ENCODE measurements at places on chromosomes 1 and 21.

DNA sequence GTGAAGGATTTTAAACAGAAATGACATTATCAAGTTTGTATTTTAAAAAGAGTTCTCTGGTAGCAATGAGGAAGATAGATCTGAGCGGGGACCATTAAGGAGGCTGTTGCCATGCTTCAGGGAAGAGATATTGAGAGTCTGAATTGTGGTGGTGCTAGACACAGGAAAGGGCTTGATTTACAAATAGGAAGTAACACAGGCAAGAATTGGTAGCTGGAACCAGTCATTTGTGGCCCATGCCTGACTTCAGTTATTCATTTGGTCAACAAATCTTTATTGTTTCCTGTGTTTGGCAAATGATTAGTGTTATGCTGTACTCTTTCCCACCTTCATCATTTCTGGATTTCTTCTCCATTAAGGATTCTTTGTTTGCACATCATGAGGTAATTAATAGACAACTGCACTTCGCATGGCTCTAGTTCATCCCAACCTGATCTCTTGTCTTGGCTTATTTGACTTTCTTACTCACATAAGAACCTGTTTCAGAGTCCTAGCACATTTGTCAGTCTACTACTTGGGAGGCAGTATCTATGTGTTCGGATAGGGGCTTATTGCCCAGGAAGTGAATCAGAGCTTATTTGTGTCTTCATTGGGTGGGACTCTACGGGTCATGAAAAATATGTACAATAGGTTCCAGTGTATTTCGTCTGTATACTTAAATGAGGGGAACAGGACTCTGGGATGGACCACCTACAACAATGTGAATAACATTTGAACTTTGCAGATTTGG lies 32.3 kb downstream of the EEIG2 start:
- DNase-seq = no peak

DNA sequence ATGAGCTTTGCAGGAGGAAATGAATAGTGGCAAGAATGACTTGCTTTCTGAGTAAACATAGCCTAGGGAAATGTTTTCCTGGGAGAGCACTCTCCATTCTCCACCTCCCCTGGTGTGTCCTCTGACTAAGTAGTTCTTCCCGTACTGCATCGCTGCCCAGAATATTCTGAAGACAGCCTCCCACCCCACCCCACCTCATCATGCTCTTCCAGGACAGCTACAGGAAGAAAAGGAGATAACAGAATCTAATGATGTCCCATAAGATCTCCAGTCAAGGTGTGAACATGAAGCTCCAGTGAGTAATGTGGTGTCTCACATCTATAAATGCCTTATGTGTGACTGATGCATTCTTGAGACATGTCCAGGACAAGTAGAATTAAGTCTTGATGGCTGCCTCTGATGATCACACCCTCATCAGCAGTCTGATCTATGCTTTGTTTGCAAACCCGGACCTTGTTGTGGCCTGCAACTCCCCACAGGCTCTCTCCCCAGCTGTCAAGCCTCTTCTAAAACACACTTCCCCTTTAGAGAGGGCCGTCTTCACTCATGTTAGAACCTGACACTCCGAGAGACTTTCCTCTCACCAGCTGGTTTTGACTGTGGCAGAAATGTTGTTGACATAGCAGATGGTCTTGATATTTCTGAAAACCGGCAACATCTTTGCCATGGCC lies 183.0 kb downstream of the CYYR1 start:
- peak; percentile 80 for DNase-seq

- DNase-seq = no peak
Observed at GRCh38 chr1:204105131-204105515, 32.2 kb downstream of the SOX13 start.

GRCh38 chr1:188364927-188365449 lies 1536.2 kb downstream of the PLA2G4A start:
- DNase-seq = no peak

- no peak for DNase-seq
Observed at GRCh38 chr1:185412385-185413087, 95.5 kb upstream of the IVNS1ABP start.

- peak; percentile 76 for DNase-seq
Observed at GRCh38 chr1:84504580-84505492, 1.4 kb upstream of the SPATA1 start.

- DNase-seq = no peak
Observed at GRCh38 chr1:31587720-31588423, 11.6 kb downstream of the TINAGL1 start.

- DNase-seq = peak; percentile 77
Observed at GRCh38 chr1:71296551-71297134, 215.8 kb upstream of the ZRANB2 start.

DNA sequence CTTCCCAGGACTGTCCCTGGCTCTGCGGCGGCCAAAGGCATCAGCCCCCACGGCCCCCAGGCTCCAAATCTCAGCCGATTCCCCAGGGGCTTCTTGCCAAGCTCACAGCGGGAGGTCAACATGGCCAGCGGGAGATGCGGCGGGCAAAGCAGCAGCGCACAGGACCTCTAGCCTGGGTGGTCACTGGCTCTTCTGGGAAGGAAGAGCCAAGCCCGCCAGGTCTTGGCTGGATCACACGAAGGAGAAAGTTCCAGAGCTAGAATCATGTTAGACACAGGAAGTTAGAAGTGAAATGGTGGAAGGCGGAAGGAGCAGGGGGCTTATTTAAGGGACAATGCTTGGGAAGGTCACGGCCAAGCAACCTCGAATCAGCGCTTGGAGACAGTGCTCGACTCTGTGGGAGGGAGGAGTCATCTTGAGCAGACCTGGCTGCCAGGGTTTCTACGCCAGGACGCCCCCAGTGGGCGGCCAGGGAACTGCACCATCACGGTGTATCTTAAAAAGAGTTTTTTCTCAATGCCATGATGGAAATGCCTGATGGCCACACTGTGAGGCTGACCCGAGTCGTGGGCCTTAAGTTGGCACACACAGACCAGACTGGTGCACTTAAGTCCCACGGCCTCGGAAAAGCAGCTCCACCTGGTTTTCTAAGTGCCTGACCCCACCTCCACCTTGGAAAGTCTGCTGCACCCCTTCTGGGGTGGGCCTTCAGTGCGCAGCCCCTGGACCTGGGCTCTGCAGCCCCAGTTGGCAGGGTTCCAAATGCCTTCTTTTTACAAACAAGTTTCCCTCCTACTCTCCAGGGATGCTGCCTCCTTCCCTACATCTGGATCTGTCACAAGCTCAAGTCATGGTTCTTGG lies 29.3 kb downstream of the SLC66A1 start:
- peak; percentile 74 for DNase-seq

- peak; percentile 90 for DNase-seq
Observed at GRCh38 chr21:42039470-42039901, 29.3 kb upstream of the ZBTB21 start.

DNA sequence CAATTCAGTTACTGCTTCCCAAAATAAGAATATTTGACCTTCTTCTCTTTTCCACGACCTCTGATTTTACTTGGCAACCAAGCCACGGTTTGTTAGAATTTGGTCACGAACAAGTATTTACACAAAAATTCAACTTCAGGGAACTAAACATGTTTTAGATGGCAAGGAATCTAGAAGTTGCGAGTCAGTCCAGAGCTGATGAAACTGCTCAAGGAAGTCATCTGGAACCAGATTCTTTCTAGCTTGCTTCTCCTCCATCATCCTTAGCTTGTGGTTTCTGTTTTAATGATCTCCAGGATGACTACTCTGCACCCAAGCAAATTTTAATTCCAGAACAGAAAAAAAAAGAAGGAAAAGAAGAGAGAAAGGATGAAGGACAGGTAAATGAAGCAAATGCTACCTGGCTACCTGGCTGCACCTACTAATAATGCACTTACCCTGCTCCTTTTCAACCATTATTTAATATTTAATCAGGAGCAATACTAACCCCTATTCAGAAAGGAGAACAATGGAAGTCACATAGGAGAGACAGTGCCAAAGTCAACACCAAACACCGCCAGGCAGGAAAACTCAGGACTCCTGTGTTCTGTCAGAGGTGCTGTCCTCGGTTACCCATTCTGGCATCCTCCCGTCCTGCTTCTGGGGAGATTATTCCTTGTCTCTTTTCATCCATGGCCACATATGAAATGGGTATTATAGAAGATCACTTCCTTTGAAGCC lies 54.2 kb upstream of the RGS7 start:
- peak; percentile 81 for DNase-seq

DNA sequence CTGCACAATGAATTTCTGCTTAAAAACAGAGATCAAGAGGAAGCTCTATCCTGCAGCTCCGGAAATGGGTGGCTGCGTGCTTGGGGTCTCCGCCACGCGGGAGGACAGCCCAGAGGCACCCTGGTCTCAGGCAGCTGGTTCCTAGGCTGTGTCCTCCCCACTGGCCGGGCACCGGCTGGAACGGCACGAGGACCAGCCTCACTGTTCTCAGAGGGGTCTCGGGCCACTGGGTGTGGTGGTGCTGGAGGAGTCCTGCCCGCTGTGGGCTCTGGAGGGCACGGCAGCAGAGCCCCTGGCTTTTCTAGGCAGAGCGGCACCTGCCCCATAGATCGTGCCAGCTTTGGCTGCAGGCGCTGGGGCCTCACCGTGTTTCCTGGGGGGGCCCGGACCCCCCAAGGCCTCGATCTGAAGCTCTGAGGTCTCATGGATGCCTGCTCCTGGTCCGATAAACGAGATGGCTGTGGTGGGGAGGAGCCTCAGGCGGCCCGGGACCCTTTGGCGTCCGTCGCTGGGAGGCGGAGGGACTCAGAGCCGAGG lies 8.2 kb upstream of the RNF223 start:
- DNase-seq = no peak

- DNase-seq = no peak
Observed at GRCh38 chr1:167268347-167268787, 47.7 kb downstream of the POU2F1 start.

GRCh38 chr1:34013958-34014737 lies 150.3 kb downstream of the HMGB4 start:
- DNase-seq = peak; percentile 8

- no peak for DNase-seq
Observed at GRCh38 chr1:3466366-3467075, 12.1 kb downstream of the ARHGEF16 start.

DNA sequence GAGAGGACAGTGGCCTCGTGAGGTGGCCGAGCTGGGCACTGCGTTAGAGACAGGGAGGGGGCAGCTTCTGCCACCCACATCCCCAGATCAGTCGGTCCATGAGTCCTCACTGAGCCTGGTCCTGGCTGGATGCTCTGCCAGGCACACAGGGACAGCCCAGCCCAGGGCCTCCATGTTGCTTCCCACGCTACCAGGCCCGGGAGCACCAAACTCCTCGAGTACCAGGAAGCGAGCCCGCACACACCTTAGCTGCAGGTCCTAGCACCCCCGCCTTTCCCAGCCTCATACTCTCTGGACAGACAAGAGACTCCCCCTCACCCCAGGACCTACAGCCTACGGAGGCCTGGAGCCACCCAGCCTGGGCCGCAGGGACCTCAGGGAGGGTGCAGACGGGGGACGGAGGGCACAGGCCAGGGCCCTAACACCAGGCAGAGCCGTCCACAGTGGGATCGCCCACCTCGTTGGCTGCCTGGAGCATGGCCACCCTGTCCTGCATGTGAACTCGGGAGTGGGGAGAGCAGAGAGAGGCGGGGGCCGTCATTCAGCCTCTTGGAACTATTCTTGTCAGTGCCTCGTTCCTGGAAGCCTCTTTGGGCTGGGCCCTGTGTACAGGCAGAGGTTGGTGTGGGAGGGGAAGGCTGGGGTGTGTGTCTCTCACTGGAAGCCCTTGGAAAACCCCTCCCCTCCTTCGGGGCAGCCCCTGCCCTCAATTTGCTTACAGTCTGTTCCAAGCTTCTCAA lies 90.9 kb upstream of the RUNX3 start:
- DNase-seq = no peak

DNA sequence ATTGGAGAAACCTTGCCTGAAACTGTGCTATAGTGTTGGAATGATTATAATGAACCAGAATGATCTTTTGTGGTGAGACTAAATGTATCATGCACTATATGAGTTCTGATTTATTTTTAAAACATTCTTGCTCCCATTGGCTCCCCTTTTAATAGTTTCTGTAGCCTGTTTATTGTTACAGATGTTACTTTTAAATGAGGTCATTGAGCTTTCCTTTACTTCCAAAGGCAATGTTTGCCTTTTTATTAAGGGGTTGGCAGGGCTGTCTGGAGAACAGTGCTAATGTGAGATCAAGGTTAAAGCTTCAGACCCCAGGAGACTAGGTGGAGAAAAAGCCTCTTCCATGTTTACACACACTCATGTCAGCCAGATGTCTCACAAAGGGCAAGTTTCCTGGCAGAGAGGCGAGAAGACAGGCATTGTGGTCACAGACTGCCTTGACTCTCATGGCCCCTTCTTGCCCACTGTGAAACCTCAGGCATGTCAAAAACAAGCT lies 120.6 kb upstream of the RAVER2 start:
- peak; percentile 83 for DNase-seq

GRCh38 chr1:181075766-181076350 lies 12.6 kb upstream of the IER5 start:
- no peak for DNase-seq

DNA sequence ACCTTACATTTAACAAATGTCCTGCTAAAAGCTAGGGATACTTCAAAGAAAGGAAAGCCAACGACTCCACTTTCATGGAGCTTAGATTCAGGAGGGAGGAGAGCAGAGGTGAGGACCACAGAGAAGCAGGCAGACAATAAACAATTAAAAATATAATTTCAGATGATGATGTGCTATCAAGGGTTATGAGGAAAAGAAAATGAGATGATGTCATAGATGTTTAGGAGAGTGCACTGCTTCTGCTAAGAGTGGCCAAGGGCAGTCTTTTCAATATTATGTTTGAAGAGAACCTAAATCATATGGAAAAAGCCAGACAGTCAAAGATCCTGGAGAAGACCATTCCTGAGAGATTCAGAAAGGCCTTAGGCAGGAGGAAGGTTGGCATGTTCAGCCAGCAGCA lies 66.6 kb upstream of the HOOK1 start:
- DNase-seq = no peak

DNA sequence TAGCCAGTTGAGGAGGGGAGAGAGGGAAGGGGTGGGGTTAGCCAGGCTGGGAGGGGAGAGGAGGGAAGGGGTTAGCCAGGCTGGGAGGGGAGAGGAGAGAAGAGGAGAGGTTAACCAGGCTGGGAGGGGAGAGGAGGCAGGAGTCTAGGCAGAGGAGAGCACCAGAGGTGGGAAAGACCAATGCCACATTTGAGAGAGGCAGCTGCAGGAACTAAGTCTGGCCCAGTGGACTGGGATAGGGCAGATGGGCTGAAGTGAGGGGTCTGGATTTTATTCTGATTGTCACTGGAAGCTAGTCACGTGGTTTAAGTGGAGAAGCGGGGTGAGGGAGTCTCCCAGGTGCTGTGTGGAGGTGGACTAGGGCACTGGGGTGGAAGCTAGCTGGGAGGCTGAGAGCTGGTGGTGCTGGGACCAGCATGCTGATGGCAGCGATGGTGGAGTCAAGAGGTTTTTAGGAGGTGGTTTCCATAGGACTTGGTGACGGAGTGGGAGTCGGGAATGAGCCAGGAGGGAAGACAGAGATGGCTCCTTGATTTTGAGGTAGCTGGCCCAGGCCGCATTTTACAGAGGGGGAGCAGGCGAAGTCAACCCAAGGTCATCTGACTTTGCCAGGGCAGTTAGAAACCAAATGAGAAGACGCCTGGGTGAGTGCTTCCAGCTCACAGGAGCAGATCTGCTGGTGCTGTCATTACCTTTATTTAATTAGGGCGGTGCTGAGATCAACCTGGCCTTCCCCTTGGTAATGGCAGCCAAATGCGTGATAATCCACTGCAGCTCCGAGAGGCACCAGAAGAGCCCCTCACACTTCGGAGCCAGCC lies 42.8 kb downstream of the DISP3 start:
- no peak for DNase-seq

- DNase-seq = no peak
Observed at GRCh38 chr1:19831441-19831840, 16.4 kb upstream of the RNF186 start.

GRCh38 chr1:75234562-75234961 lies 100.4 kb downstream of the LHX8 start:
- DNase-seq = no peak

Measured in AG10803 (cell line).